Activated T-cell treated with anti-CD3 and anti-CD28 coated beads for 4 hours (primary cell): ENCODE measurements at places on chromosomes 2 and 18.

DNA sequence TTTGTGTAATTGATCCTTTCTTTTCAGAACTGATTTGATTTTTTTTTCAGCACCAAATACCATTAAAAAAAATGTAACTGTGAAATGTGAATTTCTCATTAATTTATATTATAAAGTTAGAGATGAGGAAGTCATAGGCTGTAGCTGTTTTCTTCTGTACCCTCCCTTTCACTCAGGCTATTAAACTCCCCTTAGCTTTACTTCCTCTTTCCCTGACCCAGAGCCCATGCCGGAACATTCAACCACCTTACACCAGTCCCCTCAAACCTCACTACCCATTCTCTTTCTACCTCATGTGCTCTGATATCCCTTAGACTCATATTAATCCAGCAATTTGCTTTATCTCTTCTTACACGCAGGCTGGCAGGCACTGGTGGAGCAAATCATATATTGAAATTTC, 12.4 kb downstream of the GALNT5 start:
- DNase-seq = no peak

- no peak for DNase-seq
Measured at GRCh38 chr2:72846171-72847095, 20.6 kb upstream of the EXOC6B start.

DNA sequence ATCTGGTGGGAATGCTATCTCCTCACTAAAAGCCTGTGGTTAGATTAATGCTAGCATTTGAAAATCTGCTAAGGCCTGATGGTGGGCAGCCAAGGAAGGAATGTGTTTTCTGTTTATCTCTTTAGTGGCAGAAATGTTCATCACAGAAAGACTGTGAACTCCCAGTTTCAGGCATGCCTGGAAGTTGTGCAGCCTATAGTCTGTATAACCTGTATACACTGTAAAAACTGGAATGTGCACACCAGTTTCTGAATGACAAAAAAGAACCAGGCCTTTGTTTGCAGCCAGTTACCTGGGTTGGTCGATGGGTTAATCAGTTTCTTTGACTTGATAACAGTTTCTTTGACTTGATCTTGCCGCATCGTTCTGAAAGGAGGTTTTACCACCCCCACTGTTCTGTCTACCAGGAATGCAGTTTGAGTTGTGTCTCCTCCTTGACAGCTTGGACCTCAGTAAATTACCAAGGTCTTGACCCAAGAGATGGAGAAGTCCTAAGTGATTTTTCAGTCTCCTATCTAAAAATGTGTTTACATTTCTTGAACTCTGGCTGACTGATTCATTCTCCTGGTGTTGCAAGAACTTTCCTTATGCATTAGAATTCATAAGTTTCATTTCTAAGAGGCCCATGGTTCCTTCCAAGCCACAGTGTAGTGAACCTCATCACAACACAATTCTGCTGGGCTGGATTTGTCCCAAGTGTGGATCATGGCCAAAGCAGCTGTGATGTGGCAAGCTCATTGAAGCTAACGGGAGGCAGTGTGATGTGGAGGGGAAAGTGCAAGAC, 62.2 kb downstream of the KIAA2012 start:
- no peak for DNase-seq

- no peak for DNase-seq
Measured at GRCh38 chr2:39573276-39573675, 92.4 kb upstream of the TMEM178A start.

GRCh38 chr2:47488870-47489584, 86.1 kb downstream of the MSH2 start:
- DNase-seq = no peak

- no peak for DNase-seq
Measured at GRCh38 chr18:5425721-5426120, 118.1 kb downstream of the EPB41L3 start.

GRCh38 chr2:239199041-239199768, 201.6 kb downstream of the HDAC4 start:
- no peak for DNase-seq
